ENCODE measurements at places on chromosomes 1 and 21.

DNA sequence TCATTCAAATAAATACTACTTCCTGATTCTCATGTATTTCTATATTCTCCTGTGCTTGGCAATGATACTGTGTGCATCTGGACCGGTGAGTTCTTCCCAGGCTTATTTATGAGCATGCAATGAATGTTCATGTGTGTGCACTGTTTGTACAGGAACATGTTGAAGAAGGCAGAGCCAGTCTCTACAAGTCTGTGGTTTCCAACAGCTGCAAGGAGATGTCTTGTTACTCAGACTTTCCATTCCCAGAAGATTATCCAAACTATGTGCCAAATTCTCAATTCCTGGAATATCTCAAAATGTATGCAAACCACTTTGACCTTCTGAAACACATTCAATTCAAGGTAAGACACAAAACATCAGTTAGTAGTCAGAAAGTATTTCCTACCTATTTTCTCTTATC, 19.1 kb downstream of the FMO1 start:
- H3K27ac ChIP-seq: no peak overlapping the region
- no peak overlapping the region for H3K4me3 ChIP-seq
- DNase-seq: no peak
- H3K36me3 ChIP-seq: no peaks in the 10 kb centered on the region

DNA sequence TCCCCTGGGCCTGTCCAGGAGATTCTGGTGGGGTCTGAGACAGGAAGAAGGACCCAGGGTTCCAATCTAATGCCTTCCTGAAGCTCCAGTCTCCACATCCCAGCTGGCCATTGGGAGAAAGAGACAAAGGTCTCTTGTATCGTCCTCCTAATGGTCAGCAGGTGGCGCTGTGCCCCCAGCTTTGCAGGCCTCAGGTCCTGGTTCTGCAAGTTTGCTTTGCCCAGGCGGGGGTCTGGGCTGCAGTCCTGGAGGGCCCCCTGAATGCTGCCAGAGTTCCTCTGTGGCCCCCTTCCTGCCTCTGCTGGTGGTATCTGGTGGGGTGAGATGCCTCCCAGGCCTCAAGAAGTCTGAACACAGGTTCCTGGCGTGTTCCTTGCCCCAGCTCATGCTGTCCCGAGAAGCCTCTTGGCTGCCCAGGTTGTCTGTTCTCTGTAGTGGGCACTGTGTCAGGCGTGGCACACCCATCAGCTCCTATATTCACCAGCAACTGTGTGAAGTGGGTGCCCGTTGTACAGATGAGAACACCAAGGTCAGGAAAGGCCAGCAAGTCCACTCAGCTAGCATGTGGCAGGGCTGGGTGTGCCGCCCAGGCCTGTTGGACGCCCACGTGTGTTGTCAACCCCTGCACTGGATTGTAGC, 33.8 kb upstream of the CSF3R start:
- H3K36me3 ChIP-seq: no peaks in the 10 kb centered on the region
- DNase-seq: peak; percentile 57
- no peaks in the 10 kb centered on the region for H3K4me1 ChIP-seq
- no peak overlapping the region for H3K27ac ChIP-seq
- no peak overlapping the region for H3K4me3 ChIP-seq

DNA sequence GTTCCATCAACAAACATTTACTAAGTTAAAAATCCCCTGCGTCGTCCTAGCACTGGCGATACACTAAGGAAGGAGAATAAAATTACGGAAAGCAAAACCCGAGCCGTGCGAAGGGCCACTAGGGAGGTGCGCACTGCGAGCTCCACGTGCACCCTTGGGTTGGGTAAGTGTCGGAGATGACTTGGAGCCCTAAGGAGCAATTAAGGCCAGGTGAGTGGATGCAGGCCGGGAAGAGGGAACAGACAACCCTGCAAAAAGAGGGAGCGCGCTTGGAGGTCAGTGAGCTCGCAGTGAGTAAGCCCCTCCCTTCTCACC, 704 bp downstream of the WDR4 start:
- no peak overlapping the region for H3K27ac ChIP-seq
- peaks cover 31% of the 10 kb centered on the region for H3K36me3 ChIP-seq
- DNase-seq: no peak
- H3K27me3 ChIP-seq: no peaks in the 10 kb centered on the region

GRCh38 chr1:54516249-54516920, 31.6 kb upstream of the ACOT11 start:
- no peak overlapping the region for H3K4me3 ChIP-seq
- H3K27ac ChIP-seq: no peak overlapping the region
- H3K36me3 ChIP-seq: no peaks in the 10 kb centered on the region
- H3K27me3 ChIP-seq: no peaks in the 10 kb centered on the region

DNA sequence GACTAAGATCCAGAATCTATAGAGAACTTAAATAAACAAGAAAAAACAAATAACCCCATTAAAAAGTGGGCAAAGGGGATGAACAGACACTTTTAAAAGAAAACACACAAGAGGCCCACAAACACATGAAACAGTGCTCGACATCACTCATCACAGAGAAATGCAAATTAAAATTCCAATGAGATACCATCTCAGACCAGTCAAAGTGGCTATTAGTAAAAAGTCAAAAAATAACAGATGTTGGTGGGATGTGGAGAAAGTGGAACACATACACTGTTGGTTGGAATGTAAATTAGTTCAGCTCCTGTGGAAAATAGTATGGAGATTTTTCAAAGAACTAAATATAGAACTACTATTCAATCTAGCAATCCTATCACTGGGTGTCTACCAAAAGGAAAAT, 143.1 kb downstream of the IFI44 start:
- no peak for DNase-seq
- H3K36me3 ChIP-seq: no peaks in the 10 kb centered on the region
- no peak overlapping the region for H3K4me3 ChIP-seq
- no peaks in the 10 kb centered on the region for H3K4me1 ChIP-seq
- no peaks in the 10 kb centered on the region for H3K27me3 ChIP-seq
- no peak overlapping the region for H3K27ac ChIP-seq

DNA sequence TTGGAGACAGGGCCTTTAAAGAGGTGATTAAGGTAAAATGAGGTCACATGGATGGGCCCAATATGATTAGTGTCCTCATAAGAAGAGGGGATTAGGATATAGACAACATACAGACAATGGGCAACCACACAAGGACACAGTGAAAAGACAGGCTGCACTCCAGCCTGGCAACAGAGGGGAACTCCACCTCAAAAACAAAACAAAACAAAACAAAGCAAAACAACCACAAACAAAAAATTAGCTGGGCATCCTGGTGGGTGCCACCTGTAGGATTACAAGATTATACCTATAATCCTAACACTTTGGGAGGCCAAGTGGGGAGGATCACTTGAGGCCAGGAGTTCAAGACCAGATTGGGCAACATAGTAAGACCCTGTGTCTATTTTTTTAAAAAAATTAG, 4.8 kb upstream of the MDM4 start:
- no peaks in the 10 kb centered on the region for H3K36me3 ChIP-seq
- no peak overlapping the region for H3K4me3 ChIP-seq
- no peaks in the 10 kb centered on the region for H3K27me3 ChIP-seq
- DNase-seq: no peak

DNA sequence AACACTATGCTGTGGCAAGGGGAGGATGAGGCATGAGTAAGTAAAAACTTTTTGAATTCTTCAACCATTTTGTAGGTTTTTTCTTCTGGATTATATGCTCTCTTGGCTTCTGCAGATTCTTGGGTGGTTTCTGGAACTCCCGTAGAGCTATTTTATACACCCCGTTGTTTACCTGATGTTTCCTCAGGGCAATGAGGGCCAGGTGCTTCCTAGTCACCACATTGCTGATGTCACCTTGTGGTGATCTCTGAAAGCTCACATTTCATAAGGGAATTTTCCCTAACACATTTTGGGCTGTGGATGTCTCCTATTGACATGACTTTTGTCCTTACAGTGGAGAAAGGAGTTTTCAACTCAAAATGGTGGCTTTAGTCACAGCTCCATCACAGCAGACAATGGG, 356.6 kb downstream of the PLA2G4A start:
- H3K4me3 ChIP-seq: no peak overlapping the region
- DNase-seq: no peak
- no peaks in the 10 kb centered on the region for H3K4me1 ChIP-seq
- H3K27me3 ChIP-seq: no peaks in the 10 kb centered on the region
- no peaks in the 10 kb centered on the region for H3K36me3 ChIP-seq
- no peak overlapping the region for H3K27ac ChIP-seq

GRCh38 chr1:234848972-234849649, 239.1 kb upstream of the IRF2BP2 start:
- DNase-seq: no peak
- H3K4me1 ChIP-seq: no peaks in the 10 kb centered on the region
- H3K4me3 ChIP-seq: no peak overlapping the region
- no peaks in the 10 kb centered on the region for H3K27me3 ChIP-seq
- no peaks in the 10 kb centered on the region for H3K36me3 ChIP-seq

GRCh38 chr1:212700892-212701819, 1.5 kb upstream of the BATF3 start:
- no peaks in the 10 kb centered on the region for H3K36me3 ChIP-seq
- H3K27me3 ChIP-seq: no peaks in the 10 kb centered on the region
- DNase-seq: peak; percentile 59
- peak overlapping the region; percentile 64 for H3K4me3 ChIP-seq

- peaks cover 12% of the 10 kb centered on the region for H3K4me1 ChIP-seq
- no peaks in the 10 kb centered on the region for H3K36me3 ChIP-seq
- H3K27me3 ChIP-seq: no peaks in the 10 kb centered on the region
Observed at GRCh38 chr1:25063591-25064416, 133.7 kb upstream of the RUNX3 start.

- no peaks in the 10 kb centered on the region for H3K27me3 ChIP-seq
- no peak overlapping the region for H3K4me3 ChIP-seq
- H3K27ac ChIP-seq: no peak overlapping the region
- peak; percentile 26 for DNase-seq
- no peaks in the 10 kb centered on the region for H3K36me3 ChIP-seq
Observed at GRCh38 chr1:226629210-226629895, 80.8 kb downstream of the STUM start.

- no peaks in the 10 kb centered on the region for H3K36me3 ChIP-seq
- H3K4me1 ChIP-seq: peaks cover 15% of the 10 kb centered on the region
- no peak for DNase-seq
- H3K4me3 ChIP-seq: no peak overlapping the region
- no peaks in the 10 kb centered on the region for H3K27me3 ChIP-seq
Observed at GRCh38 chr1:234901491-234902049, 227.1 kb downstream of the TOMM20 start.

DNA sequence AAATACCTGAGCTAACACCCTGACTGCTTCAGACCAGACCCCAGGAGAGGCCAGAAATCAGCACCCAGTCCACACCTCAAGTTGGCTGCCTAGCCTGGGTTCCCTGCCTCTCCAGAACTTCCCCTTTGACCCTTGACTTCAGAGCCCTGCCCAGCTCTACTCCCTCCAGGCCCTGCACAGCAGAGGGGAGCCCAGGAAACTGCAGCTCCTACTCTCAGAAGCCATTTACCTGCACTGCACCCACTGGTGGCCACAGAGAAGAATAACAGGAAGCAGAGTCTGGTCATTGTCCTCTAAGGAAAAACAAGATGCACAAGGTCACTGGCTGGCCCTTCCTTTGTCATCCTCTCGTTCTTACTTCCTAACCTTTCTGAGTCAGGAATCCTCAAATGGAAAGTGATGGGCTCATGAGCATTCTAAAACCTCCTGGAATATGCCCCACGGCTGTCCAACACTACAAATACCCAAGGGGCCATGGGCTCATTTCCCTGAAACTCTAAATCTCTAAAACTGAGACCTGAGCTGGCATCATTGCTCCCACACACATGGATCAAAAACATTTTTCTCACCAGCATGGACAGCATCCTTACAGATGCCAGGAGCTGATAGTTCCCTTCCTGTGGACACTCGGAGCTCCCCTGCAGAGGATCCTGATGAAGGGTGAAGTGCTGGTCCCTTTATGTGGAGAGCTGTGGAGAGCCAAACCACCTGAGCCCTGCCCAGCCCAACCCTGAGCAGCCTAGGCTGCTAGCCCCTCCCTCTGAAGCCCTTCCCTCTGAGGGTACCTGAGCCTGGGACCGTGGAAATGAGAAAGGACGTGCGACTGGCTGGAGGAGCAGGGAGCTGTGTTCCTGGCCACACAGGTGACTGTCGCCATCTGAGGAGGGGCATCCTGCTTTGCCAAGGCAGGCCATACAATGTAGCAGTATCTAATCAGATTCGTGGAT, at the start of gene ITLN2:
ITLN2 (minus strand) TSS at position 652 of the 947 bp plus-strand sequence; CDS start at position 584, 68 bp downstream.
- no peaks in the 10 kb centered on the region for H3K4me1 ChIP-seq
- no peaks in the 10 kb centered on the region for H3K27me3 ChIP-seq
- no peaks in the 10 kb centered on the region for H3K36me3 ChIP-seq
- DNase-seq: no peak

GRCh38 chr1:64474665-64475439, 4.9 kb downstream of the CACHD1 start:
- peaks cover 54% of the 10 kb centered on the region for H3K4me1 ChIP-seq
- H3K4me3 ChIP-seq: no peak overlapping the region
- DNase-seq: no peak
- no peak overlapping the region for H3K27ac ChIP-seq
- H3K27me3 ChIP-seq: no peaks in the 10 kb centered on the region

DNA sequence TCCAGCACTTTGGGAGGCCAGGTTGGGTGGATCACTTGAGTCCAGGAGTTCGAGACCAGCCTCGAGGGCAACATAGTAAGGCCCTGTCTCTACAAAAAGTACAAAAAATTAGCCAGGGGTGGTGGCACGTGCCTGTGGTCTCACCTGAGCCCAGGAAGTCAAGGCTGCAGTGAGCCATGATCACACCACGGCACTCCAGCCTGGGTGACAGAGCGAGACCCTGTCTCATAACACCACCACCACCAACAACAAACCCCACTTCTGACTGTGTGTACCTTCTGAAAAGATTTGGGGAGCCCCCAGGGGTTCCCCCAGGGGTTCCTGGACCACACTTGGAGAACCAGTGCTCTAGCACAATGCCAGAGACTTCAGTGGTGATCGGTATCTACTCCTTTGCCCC, 29.9 kb downstream of the NUAK2 start:
- H3K27me3 ChIP-seq: no peaks in the 10 kb centered on the region
- H3K27ac ChIP-seq: no peak overlapping the region

DNA sequence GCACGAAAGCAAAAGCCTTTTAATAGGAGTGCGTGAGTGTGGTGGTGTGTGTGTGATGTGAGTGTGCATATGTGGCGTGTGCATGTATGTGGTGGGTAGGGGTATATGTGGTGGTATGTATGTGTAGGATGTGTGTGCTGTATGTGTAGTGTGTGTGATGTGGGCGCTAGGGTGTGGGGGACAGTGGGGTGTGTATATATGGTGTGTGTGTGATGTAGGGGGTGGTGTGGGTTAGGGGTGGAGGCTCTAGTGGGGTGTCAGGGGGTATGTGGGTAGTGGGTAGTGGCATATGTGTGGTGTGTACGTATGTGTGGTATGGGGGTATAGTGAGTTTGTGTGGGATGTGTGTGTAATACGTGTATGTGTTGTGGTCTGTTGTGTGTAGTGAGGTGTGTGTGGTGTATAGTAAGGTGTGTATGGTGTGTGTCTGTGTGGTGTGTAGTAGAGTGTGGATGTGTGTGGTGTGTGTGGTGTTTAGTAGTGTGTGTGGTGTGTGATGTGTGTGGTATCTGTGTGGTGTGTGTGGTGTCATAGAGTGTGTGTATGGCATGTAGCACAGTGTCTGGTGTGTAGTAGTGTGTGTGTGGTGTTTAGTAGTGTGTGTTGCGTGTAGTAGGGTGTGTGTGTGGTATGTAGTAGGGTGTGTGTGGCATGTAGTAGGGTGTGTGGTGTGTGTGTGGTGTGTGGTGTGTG, 86.0 kb downstream of the SYT2 start:
- peaks cover 86% of the 10 kb centered on the region for H3K27me3 ChIP-seq
- no peaks in the 10 kb centered on the region for H3K36me3 ChIP-seq
- peaks cover 14% of the 10 kb centered on the region for H3K4me1 ChIP-seq
- no peak for DNase-seq
- no peak overlapping the region for H3K27ac ChIP-seq
